ENCODE measurements at places on chromosomes 12 and 14.

DNA sequence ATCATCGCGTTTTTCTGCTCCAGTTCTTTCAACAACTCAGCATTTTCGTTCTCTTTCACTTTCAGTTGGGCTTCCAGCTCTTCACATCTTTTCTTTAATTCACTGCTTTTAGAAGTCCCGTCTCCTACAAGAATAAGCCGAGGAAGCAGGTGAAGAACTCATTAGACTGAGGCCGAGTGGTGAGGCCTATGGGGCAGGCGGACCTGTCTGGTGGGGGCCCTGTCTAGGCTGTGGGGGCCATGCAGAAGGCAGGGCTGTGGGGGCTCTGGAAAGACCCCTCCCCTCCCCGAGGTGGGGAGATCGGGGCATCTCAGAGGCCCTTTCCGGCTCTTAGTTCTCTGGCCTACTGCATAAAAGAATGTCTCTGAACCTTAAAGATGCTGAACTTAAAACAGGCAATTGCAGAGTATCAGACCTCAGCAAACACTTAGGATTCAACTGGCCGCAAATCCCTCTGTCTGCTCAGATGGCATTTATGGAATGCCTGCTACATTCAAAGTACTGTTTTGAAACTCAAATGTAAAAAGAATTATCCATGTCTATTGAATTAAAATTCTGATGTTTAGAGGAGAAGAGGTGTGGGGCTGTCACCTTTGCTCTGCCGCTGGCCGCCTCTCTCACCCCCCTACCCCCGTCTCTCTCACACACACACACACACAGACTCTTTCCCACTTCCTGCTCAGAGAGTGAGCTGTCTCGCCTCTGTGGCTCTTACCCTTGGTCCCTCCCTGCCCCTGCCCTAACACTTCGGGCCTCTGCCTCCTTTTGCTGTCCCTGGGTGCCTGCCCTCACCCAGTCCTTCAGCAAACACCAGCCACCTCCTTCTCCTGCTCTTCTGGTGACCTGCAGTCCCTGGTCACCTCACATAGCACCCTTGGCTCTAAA lies 34.7 kb downstream of the CCDC92 start:
- DNase-seq = no peak

DNA sequence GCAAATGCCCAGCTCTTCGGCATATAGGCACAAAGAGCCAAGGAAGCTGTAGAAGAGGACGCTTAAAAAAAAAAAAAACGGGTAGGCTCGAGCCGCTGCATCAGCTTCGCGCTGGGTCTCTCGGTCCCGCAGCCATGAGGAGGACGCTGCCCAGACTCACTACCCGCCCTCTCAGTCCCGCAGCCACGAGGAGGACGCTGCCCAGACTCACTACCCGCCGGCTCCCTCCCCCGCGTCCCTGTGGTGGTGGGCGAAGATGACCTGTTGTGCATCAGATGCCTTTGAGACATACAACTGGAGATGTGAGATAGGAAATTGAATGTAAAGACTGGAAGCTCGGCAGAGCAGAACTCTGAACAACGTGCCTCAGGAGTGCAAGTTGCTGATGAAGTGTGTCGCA lies 11.4 kb upstream of the SPSB2 start:
- no peak for DNase-seq

DNA sequence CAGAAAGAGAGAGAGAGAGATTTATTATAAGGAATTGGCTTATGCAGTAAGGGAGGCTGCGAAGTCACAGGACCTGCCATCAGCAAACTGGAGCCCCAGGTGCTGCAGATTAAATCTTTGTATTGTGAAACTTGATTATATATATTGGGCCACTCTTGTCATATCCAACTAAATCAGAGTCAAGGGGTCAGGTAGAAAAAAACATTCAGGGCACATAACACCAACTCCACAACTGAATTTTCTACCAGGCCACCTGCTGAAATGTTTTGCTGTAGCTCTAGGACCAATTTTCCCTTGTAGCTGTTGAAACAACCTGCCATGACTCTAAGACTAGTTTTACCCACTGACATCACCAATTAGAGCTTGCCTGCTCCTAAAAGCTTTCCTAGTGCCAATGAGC lies 1240.8 kb downstream of the SLC16A7 start:
- DNase-seq = no peak

DNA sequence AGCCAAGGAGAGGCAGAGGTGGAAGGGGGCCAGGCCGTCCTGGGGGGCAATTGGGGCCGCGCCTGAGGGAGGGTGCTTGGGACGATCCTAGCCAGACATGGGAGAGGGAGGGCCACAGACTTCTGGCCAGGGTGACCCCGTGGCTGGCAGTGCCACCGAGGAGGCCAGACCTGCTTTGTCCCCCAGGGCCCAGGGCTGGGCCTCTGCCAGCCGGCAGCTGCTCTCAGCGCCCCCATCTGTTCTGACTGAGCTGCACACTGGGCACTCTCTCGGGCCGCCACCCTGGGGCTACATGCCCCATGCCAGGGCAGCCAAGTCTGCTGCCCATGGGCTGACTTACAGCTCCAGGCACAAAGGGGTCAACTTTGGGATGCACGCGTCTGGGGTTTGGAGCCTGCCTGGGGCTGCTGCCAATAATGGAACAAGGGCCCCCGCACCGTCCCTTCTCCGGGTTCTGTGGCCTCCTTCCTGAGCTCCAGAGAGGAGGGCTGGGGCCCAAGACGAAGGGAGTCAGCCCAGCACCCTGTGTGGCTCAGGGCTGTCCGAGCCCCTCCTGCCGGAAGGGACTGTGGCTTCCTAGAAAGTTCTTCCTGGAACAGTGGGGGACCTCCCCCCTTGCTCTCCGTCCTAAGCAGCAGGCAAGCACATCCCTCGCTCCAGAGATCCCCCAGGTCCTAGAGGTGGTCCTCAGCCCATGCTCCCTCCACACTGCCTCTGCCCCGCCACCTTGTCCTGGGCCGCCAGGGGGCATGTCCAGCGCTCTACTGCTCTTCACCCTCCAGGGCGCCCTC lies 1.1 kb downstream of the ADSS1 start:
- no peak for DNase-seq

- DNase-seq = no peak
Observed at GRCh38 chr12:108248011-108248410, 91.1 kb downstream of the CMKLR1 start.

DNA sequence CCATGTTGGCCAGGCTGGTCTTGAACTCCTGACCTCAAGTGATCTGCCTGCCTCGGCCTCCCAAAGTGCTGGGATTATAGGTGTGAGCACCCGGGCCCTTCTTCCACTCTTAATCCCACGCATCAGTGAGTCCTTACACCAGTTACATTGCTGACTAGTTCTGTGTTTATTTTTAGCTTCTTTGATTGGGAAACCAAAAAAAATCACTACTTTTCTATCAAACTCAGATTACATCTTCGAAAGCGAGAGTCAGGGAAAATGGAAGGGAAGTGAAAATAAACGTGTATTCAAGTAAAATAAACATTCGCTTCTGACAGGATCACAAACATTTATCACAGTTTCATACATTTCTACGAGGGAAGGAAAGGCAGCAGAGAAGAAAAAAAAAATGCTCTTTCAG lies 32.2 kb downstream of the FGD6 start:
- DNase-seq = peak; percentile 23

GRCh38 chr14:101542391-101542790 lies 18.9 kb upstream of the DIO3 start:
- no peak for DNase-seq

- DNase-seq = no peak
Observed at GRCh38 chr12:105756961-105757360, 381.8 kb downstream of the NUAK1 start.

GRCh38 chr12:114783089-114783618 lies 99.2 kb upstream of the TBX3 start:
- DNase-seq = no peak

- DNase-seq = no peak
Observed at GRCh38 chr12:88725592-88726143, 145.4 kb upstream of the KITLG start.

DNA sequence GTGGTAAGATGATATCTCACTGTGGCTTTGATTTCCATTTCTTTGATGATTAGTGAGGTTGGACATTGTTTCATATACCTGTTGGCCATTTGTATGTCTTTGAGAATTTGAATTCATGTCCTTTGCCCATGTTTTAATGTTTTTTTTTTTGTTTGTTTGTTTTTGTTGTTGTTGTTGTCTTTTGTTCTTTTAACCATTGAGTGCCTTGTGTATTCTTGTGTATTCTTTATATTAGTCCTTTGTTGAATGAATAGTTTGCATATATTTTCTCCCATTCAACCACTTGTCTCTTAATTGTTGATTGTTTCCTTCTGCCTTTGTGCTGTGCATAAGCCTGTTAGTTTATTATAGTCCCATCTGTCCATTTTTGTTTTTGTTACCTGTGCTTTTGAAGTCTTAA lies 71.9 kb downstream of the FBXO33 start:
- DNase-seq = no peak

DNA sequence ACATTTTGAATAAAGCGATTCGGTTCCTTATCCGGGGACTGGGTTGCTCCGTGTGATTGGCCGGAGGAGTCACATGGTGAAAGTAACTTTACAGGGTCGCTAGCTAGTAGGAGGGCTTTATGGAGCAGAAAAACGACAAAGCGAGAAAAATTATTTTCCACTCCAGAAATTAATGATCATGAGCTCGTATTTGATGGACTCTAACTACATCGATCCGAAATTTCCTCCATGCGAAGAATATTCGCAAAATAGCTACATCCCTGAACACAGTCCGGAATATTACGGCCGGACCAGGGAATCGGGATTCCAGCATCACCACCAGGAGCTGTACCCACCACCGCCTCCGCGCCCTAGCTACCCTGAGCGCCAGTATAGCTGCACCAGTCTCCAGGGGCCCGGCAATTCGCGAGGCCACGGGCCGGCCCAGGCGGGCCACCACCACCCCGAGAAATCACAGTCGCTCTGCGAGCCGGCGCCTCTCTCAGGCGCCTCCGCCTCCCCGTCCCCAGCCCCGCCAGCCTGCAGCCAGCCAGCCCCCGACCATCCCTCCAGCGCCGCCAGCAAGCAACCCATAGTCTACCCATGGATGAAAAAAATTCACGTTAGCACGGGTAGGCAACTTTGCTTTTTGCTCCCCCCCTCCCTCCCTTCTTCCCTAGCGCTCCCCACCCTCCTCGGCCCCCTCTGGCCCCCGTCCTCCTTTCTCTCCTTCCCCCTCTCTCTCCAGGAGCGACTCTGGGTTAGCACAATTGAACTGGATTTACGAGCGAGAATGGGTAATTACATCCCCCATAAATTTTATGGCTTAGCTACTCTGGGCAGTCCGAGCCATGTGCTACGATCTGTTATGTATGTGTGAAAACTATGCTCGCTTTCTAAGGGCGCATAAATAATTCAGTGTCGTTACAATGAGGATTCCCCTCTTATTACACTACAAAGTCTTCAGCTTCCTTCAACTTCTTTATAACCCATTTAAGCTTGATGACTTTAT lies at the start of gene HOXC4:
Gene HOXC4, plus strand, starts transcription at position 85 of the 991 bp plus-strand sequence. Its CDS starts 88 bp downstream, at position 173.
- no peak for DNase-seq

DNA sequence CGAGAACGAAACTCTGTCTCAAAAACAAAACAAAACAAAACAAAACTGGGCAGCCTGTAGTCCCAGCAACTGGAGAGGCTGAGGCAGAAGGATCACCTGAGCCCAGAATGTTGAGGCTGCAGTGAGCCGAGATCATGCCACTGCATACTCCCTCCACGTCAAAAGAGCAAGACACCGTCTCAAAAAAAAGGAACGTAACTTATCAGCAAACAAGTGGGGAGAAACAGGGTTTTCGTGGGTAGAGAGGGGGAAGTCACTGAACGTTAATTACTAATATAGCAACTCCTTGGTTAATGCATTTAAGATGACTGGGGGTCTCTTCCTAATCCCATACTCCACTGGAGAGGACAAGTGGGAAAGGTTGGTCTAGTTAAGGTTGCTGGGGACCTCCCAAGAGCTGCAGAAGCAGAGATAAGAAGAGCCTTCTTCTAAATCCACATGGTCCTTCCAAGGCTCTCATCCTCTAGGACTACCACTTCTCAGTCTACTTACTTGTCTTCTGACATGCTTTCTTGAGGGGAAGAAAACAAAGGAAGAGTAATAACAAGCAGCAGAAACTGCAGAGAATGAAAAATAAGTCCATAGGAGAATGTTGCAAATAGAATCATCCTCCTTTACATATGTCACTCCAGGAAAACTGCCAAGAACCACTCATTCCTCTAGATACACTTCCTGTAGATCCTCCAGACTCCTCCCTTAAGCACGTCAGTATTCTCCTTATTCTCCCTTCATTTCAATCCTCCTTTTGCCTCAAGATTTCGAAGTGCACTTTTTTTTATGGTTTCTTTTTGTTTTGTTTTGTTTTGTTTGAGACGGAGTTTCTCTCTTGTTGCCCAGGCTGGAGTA lies 5.8 kb downstream of the NUMB start:
- peak; percentile 85 for DNase-seq

- peak; percentile 65 for DNase-seq
Observed at GRCh38 chr12:78290606-78291345, 460.1 kb downstream of the NAV3 start.

DNA sequence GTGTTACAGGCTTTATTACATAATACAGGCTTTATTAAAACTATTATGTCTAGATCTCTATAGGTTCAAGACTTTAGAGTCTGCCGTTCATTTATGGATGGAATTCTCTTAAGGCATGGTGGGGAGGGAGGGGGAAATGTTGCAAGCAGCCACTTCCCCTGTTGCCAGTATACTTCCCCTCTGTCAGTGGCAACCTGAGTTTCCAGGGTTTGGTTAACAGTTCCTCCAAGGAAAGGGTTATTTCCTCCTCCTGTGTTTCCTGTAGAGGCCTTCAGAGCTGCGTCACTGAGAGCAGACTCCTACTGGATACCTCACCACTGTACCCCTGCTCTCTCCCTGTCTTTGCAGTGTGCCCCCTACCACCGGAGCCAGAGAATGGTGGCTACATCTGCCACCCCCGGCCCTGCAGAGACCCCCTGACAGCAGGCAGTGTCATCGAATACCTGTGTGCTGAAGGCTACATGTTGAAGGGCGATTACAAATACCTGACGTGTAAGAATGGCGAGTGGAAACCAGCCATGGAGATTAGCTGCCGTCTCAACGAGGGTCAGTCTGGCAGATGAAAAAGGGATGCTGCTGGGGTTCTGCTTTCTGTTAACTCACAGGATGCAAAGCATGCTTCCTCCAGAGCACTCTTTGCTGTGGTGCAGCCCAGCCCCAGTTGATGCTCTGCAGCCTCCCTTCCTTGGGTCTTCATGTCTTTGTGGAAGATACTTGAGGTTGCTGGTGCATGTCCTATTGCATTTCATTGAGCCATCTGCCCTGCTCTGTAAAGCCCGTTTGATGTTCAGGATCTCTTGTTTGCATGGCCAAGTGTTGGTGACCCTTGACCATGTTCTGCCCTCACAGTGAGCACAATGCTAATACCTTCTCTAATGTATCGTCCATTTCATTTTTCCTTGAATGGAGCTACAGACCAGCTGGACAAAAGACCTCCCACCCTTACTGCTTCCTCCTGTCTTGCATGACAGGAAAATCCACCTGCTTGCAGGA lies 63.6 kb upstream of the SRSF5 start:
- DNase-seq = no peak

DNA sequence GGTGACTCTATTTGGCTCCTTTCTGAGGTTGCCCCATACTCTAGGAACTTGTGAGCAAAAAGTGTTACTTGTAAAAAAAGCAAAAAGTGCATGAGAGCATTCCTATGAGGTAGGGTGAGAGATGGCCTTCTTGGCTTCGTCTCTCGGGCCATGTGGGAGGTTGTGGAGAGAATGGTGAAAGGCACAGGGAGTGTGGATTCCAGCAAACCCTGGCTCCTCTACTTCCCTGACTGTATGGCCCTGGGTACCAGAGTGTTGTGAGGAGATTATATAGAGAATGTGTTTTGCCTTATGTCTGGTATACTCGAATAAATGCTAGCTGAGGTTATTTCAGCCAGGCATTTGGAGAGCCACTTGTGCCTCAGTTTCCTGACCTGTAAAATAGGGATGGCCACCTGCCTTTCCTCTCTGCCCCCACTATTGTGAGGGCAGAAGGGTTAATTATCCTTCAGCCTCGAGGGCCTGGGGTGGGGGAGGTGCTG lies 11.0 kb downstream of the PLEKHG3 start:
- DNase-seq = no peak

- no peak for DNase-seq
Observed at GRCh38 chr14:28088125-28088524, 678.5 kb upstream of the FOXG1 start.

Measured in AG04450 (cell line).